ENCODE measurements at places on chromosomes 7 and 10. TPM values are rescaled to one million over a fixed set of nuclear protein-coding genes. Genes with fewer than 3 reads are reported as not detected.

The BMPR1A gene
- 20.4 TPM for total RNA-seq

The ANKRD1 gene
- total RNA-seq: not detected

The UNCX gene
- not detected for total RNA-seq

The MARVELD1 gene
- 2.2 TPM for total RNA-seq

The NKX2-3 gene
- 0.18 TPM for total RNA-seq

- DNase-seq: no peak
- no peak overlapping the region for H3K4me3 ChIP-seq
- H3K27me3 ChIP-seq: no peaks in the 10 kb centered on the region
- H3K27ac ChIP-seq: no peak overlapping the region
- no peaks in the 10 kb centered on the region for H3K36me3 ChIP-seq
Observed at GRCh38 chr10:34175121-34175520, 640.0 kb downstream of the PARD3 start.

- H3K4me3 ChIP-seq: no peak overlapping the region
- H3K27me3 ChIP-seq: no peaks in the 10 kb centered on the region
- no peaks in the 10 kb centered on the region for H3K36me3 ChIP-seq
- DNase-seq: no peak
Observed at GRCh38 chr7:158310924-158311666, 276.5 kb downstream of the PTPRN2 start.

GRCh38 chr7:149707448-149707886 lies 65.9 kb downstream of the ZNF467 start:
- no peaks in the 10 kb centered on the region for H3K27me3 ChIP-seq
- no peak overlapping the region for H3K27ac ChIP-seq
- H3K4me1 ChIP-seq: no peaks in the 10 kb centered on the region
- H3K36me3 ChIP-seq: no peaks in the 10 kb centered on the region
- no peak for DNase-seq
- H3K4me3 ChIP-seq: no peak overlapping the region

GRCh38 chr10:129544205-129545202 lies 77.5 kb downstream of the MGMT start:
- no peak overlapping the region for H3K27ac ChIP-seq
- H3K36me3 ChIP-seq: no peaks in the 10 kb centered on the region
- no peak overlapping the region for H3K4me3 ChIP-seq

- no peaks in the 10 kb centered on the region for H3K4me1 ChIP-seq
- no peak for DNase-seq
- H3K27me3 ChIP-seq: no peaks in the 10 kb centered on the region
- no peak overlapping the region for H3K27ac ChIP-seq
Observed at GRCh38 chr7:2856388-2857169, 12.5 kb upstream of the GNA12 start.

DNA sequence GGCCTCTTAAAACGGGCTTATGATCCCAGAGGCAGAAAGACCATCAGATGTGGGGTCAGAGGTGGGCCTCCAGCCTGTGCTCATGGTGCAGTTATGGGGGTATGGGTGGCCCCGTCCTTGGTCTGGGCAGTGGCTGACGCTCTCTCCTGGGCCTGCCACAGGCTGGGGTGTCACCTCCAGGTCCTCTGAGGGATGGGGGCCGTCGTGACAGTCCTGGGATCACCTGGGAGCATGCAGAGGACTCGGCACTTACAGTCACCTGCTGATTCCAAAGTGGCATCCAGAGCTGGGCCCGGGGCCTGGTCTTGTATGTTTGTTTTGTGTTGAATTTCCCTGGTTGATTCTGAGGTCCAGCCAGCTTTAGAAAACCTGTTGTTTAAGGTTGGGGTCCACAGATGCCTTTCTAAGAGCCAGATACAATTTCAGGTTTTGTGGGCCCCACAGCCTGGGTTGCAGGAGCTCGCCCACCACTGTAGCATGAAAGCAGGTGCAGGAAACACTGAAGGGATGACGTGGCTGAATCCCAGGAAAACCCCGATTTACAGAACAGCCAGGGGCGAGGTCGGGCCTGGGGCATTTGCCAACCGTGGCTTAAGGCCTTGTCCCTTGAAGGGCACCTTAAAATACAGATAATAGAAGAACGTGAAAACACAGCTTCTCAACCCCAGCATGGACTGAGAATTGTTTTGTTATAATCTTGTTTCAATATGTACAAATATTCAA lies 170.7 kb upstream of the PPP2R2D start:
- no peaks in the 10 kb centered on the region for H3K36me3 ChIP-seq
- no peak for DNase-seq
- no peaks in the 10 kb centered on the region for H3K27me3 ChIP-seq
- peaks cover 4% of the 10 kb centered on the region for H3K4me1 ChIP-seq
- no peak overlapping the region for H3K4me3 ChIP-seq
- no peak overlapping the region for H3K27ac ChIP-seq
